Stimulated activated CD8-positive, alpha-beta memory T cell treated with anti-CD3 and anti-CD28 coated beads, Interleukin-15, amount 100 ng/mL, for 4 hours (primary cell): ENCODE measurements at places on chromosomes 1 and 21.

DNA sequence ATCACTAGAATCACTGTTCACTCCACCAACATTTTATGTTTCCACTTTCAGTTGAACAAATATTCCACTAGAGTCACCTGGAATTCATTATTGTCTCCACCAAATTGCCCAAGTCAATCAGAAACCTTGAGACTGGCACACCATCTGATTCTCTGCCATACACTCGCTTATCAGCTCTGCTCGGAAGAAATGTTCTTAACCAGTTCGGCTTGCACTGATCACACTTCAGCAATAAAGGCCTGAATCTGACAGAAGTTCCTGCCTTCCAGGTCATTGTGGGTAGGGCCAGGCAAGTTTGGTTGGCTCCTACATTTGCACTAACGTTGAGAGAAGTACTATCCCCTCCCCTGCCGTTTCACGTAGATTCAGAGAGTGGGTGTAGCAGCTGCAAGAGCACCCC is 10.0 kb downstream of the TPM3 start:
- no peak for DNase-seq

DNA sequence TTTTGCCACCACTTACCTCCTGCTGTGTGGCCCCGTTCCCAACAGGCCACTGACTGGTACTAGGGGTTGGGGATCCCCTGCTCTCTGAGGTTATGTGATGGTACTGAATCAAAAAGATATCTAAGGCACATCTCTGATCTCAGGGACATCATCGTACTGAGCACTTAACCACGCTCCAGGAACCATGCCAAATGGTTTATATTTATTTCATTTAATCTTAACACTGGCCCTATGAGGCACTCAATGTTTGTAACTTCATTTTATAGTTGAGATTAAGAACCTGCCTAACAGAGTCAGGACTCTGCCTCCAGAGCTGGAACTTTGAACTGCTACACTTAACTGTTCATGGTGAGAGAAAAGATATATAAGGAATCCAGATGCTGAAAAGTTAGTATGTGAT is 98.0 kb upstream of the HP1BP3 start:
- no peak for DNase-seq

DNA sequence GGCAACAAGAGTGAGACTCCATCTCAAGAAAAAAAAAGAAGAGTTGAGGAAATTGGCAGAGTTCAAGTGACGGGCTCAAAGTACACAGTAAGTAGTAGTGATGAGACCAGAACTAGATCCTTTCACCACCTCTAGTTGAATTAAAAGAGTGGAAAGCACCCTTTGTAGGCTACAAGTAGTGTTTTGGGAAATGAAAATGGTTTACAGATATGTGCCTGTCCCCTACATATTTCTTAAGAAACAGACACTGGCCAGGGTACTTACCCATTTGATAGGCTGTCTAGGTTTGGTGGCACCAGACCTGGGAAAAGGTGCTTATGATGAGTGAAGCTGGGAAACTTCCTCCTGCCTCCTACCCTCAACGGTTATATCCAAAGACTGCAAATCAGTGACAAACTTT is 163.7 kb upstream of the BEND5 start:
- no peak for DNase-seq

DNA sequence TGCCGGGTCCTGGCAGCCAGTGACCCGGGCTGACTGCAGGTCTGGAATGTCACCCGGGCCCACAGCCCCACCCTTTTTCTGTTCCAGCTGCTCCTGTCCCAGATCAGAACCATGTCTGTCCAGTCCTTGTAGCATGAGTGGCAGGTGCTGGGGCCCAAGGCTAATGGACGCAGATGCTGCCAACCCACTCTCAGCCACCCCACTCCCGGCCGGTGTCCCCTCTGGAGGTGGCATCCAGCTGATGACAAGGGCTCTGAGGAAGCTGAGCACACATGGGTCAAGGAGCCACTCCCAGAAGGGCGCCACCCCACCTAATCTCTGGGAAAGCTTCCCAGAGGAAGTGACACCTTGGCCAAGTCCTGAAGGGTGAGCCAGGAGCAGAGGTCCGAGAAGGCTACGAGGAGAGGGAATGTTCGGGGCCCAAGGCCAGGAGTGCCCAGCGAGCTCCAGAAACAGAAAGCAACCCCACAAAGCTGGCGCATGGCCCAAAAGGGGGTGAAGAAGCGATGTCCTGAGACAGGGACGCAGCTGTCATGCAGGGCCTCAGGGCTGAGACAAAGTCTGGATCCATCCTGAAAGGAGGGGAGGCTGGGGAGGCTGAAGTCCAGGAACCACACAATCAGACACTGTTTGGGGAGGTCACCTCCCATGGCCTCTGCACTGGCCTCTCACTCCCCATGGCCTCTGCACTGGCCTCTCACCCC is 39.5 kb downstream of the ACOT7 start:
- no peak for DNase-seq

- no peak for DNase-seq
These were observed 5.8 kb downstream of the CLEC20A start for GRCh38 chr1:178490967-178491366.

- DNase-seq: no peak
These were observed 595.3 kb downstream of the PTPRU start for GRCh38 chr1:29831500-29832117.
